ENCODE measurements at places on chromosomes 5 and 9.
A peak's percentile ranks its signal among the peaks of the same experiment; 100 is the strongest.

DNA sequence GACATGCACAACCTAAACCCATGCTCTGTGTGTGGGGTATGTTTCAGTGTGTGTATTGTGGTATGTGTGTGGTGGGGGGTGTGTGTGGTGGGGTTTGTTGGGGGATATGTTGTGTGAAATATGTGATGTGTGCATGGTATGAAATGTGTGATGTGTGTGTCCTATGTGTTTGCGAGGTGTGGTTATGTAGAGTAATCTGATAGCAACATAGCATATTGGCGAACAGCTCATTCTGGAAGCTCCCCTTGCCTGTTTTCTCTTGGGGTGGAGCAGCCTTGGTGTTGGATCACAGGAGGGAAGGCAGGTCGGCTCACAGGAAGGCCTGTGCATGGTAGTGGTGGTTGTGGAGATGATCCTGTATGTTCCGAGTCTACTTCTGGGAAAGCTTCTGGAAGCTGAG, 35.4 kb upstream of the PHF2 start:
- DNase-seq: no peak

GRCh38 chr9:127368852-127369402, 28.0 kb upstream of the SLC2A8 start:
- DNase-seq: no peak

- DNase-seq: no peak
Observed at GRCh38 chr5:2415678-2416077, 335.8 kb downstream of the IRX2 start.

DNA sequence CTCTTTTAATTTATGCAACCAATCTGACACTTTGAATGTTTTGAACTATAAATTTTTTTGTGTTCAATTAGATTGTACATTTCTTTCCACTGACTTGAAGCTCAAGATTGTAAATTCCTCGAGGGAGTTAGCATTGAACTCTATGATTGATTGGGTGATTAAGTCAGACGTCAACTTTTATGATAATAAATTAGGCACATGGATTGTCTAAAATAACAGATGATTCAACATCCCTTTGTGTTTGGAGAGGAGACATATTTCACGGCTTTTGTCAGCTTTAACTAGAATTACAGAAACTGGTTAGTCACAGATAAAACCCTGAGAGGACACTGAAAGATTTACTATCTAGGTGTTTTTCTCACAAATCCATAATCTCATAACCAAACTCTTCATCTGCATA, 32.7 kb upstream of the TXNDC8 start:
- peak; percentile 31 for DNase-seq

DNA sequence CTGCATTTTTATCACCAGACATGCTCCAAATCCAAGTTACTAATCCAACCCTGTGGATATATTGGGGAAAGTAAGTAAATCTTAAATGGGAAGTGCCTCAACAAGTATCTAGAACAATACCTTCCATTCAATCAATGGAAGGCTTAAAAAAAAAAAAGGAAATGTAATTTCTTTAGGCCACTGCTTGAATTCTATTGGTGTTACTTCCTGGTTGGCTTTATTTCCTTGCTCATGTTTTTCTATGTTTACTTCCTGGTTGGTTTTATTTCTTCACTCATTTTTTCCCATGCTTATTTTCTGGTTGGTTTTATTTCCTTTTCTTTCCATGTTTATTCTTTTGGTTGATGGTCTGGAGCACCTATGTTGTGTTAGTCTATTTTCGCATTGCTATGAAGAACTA, 363.9 kb downstream of the KDM4C start:
- DNase-seq: no peak

- no peak for DNase-seq
Observed at GRCh38 chr5:176643491-176644219, 3.6 kb upstream of the TSPAN17 start.

GRCh38 chr9:112572416-112572815, 85.8 kb downstream of the KIAA1958 start:
- DNase-seq: no peak

GRCh38 chr5:179408611-179409010, 63.4 kb upstream of the ADAMTS2 start:
- DNase-seq: no peak

DNA sequence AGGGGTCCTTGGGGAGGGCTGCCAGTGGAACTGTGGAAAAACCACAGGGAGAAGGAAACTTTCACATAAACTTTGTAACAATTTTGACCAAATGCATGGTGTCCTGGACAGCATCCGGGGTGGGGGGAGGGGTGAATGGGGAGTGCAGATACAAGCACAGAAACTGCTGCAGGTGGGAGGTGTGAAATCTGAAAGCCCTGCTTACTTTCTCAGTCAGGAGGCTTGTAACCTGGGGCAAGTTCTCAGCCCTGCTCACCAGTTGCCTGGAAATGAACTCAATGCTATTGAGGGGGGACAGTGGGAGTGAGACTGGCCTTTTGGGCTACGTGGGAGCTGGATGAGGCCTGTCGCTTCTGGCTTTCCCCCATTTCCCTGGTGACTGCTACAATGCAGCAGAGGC, 694.5 kb upstream of the ZNF608 start:
- no peak for DNase-seq

- no peak for DNase-seq
Observed at GRCh38 chr9:128128836-128129590, 1.5 kb upstream of the PTGES2 start.

Measured in AG09309 (cell line).